Sigmoid colon (tissue), 7 donors: ENCODE measurements at places on chromosomes 4 and X. TPM values are rescaled to one million over a fixed set of nuclear protein-coding genes. Genes with fewer than 3 reads are reported as not detected.

DNA sequence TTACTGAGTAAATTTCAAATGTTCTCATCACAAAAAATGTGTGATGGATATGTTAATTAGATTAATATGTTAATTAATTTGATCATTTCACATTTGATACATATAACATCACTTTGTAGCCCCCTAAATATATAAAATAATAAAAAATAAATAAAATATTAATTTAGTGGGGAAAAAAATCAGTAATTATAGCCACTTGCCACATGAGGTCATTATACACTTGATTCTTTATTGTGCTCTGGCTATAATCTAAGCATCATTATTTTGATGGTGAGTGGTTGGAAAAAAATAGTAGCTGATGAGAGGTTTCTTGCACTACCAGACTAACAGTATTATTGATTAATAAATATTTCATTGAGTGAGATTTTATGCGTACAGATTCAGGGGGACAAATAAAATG, 57.4 kb downstream of the DCK start:
- H3K4me3 ChIP-seq: no peak overlapping the region
- no peak for DNase-seq
- no peaks in the 10 kb centered on the region for H3K4me1 ChIP-seq

DNA sequence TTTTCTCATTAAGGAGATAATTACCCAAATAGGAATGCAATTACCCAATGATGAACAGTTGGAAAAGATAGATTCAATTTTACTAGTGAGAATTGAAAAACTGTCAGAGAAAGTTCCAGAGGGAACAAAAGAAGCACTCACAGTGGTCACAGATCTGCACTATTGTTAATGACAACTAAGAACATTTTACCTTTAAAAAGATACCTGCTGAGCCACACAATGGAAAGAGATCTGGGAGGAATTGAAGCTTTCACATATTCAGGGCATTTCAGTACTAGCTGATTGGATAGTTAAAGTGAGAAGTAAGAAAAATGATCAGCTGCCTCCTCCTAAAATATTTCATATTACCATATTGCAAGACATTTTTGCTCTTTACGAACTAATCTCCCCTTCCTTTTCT, 1822.2 kb downstream of the STIM2 start:
- DNase-seq: no peak
- H3K4me1 ChIP-seq: no peaks in the 10 kb centered on the region
- H3K4me3 ChIP-seq: no peak overlapping the region
- no peaks in the 10 kb centered on the region for H3K36me3 ChIP-seq

- H3K4me1 ChIP-seq: no peaks in the 10 kb centered on the region
- H3K27me3 ChIP-seq: no peaks in the 10 kb centered on the region
- H3K4me3 ChIP-seq: no peak overlapping the region
- DNase-seq: no peak
- no peak overlapping the region for H3K27ac ChIP-seq
- H3K36me3 ChIP-seq: no peaks in the 10 kb centered on the region
Measured at GRCh38 chr4:141248486-141248885, 27.8 kb downstream of the ZNF330 start.

- H3K4me1 ChIP-seq: no peaks in the 10 kb centered on the region
- DNase-seq: no peak
- H3K27ac ChIP-seq: no peak overlapping the region
- no peaks in the 10 kb centered on the region for H3K27me3 ChIP-seq
Measured at GRCh38 chr4:55012363-55013230, 112.8 kb downstream of the KDR start.

GRCh38 chr4:16706251-16706650, 192.2 kb downstream of the LDB2 start:
- H3K4me3 ChIP-seq: no peak overlapping the region
- no peaks in the 10 kb centered on the region for H3K36me3 ChIP-seq
- H3K27ac ChIP-seq: no peak overlapping the region
- H3K4me1 ChIP-seq: no peaks in the 10 kb centered on the region
- H3K27me3 ChIP-seq: no peaks in the 10 kb centered on the region

DNA sequence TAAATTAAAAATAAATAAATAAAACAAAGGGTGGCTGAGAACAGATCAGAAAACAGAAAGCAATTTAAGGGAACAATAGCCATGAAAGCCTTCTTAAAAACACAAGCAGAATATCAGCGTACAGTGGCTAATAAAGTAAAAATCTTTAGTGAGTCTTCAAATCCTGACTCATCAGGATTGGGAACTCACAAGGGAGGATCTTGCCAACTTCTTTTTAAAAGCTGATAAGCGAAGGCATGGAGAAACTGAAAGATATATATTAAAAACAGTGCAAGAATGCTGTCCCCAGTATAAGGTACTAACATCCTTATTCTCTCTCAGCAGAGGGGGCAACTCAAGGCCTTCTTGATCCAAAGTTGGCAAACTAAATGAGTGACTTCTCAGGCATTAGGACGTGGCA, 180.1 kb downstream of the DHX15 start:
- H3K27ac ChIP-seq: no peak overlapping the region
- no peaks in the 10 kb centered on the region for H3K4me1 ChIP-seq
- H3K4me3 ChIP-seq: no peak overlapping the region
- H3K36me3 ChIP-seq: no peaks in the 10 kb centered on the region

GRCh38 chr4:40685300-40685699, 55.6 kb upstream of the RBM47 start:
- H3K4me1 ChIP-seq: no peaks in the 10 kb centered on the region
- no peak for DNase-seq
- no peak overlapping the region for H3K27ac ChIP-seq
- no peak overlapping the region for H3K4me3 ChIP-seq
- H3K36me3 ChIP-seq: no peaks in the 10 kb centered on the region
- H3K27me3 ChIP-seq: no peaks in the 10 kb centered on the region

GRCh38 chr4:25159837-25160713, at the start of gene SEPSECS:
Gene SEPSECS, minus strand, starts transcription at chr4:25160449. Its CDS starts 80 bp downstream, at chr4:25160369.
- peak within 1 kb of the TSS; percentile 96 for H3K27ac ChIP-seq
- peak within 1 kb of the TSS; percentile 72 for H3K4me3 ChIP-seq
- peaks cover 20% of the 10 kb centered on the region for H3K4me1 ChIP-seq
- no peaks in the 10 kb centered on the region for H3K27me3 ChIP-seq
- H3K36me3 ChIP-seq: no peaks in the 10 kb centered on the region
- DNase-seq: peak; percentile 99

The NRK gene
- total RNA-seq: 3.4 TPM

The STATH gene
- total RNA-seq: not detected
